ENCODE measurements at places on chromosomes 16 and 17.
A peak's percentile ranks its signal among the peaks of the same experiment; 100 is the strongest.

DNA sequence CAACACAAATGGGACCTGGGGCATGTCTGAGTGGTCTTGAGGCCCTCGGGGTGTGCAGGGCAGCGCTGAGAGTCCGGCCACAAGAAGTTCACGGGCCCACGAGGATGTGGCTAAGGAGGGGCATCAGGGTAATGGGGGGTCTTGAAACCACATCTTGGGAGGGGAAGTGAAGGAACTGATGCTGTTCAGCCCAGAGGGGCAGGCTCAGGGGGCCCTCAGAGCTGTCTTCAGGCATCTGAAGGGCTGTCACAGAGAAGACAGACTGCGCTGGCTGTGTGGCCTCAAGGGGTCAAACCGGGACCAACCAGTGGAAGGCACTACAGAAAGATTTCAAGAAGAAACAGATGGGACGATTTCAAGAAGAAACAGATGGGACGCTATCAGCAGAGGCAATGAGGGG, 45.1 kb downstream of the ZNF423 start:
- DNase-seq, result no peak

- no peak for DNase-seq
These were observed 78.5 kb downstream of the GRIN2A start for GRCh38 chr16:10103700-10104099.

DNA sequence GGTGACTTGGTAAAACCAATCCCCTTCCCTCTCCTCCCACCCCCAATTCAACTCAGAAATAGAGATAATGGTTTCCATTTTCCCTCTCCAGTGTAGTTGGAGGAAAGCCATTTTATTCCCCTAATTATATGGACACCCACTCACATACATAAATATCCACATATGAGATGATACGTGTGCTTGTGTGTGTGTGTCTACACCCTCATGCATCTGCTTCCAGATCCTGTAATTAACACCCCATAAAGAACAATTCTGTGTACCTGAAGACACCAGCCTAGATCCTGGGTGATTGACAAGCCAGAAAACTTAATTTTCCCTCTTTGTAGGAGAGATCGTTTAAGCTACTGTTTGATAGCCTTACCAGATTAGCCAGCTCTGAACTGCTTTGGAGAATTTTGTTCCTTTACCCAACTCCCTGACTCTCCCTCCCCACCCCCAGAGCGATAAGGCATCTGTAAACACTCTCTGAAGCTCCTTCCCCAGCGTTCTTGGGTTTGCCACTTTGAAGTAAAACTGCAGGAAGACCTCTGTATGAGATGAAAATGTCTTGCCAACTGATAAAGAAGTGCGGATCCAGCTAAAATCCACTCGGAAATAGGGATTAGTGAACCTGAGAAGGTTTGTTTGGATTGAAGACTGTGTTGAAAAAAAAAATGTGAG, 175.7 kb downstream of the RGS9 start:
- no peak for DNase-seq

DNA sequence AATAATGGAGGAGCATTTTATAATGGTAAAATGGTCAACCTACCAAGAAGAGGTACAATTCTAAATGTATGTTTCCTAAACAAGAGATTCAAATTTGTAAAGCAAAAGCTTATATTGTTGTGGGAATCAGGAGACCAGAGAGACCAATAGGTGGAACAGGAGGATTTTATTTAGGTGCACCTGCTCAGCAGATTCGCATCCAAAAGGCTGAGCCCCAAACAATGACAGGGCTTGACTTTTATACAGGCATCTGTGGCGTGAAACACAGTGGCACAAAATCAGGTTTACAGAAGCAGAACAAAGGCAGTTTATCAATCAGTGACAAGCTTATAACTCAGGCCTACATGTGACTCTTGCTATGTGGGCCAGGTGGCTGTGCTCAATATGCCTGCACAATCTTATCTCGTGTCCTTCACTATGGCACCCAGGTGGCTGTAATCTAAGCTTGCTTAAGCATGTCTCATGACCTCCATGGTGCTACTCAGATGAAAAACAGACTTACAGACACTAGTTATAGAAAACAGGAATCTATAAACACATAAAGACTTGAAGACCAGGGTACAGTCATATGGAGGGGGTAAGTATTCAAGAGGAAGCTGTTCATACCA, 780.2 kb upstream of the CA10 start:
- DNase-seq, result no peak

- DNase-seq, result no peak
These were observed 9.7 kb downstream of the IRX6 start for GRCh38 chr16:55333684-55334083.

DNA sequence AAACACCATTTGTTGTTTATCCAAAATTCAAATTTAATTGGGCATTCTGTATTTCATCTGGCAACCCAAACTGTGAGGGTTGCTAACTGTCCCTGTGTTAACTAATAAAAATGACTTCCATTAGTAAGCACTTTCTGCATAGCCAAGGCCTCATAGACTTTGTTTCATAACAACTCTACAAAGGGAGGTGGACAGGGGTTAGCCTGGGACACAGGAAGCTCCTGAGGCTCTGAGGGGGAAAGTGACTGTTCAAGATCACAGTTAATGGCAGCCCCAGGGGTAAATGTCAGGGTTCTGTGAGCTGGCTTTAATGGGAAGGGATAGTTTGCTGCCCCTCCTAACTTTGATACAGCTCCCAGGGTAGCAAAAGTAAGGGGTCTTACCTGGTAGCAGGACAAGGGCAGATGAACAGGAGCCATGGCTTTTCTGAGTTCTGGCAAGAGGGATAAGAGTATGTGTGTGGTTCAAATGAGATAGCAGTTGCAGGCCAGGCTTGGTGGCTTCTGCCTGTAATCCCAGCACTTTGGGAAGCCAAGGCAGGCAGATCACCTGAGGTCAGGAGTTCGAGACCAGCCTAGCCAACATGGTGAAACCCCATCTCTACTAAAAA, 2.2 kb downstream of the HEATR9 start:
- no peak for DNase-seq

DNA sequence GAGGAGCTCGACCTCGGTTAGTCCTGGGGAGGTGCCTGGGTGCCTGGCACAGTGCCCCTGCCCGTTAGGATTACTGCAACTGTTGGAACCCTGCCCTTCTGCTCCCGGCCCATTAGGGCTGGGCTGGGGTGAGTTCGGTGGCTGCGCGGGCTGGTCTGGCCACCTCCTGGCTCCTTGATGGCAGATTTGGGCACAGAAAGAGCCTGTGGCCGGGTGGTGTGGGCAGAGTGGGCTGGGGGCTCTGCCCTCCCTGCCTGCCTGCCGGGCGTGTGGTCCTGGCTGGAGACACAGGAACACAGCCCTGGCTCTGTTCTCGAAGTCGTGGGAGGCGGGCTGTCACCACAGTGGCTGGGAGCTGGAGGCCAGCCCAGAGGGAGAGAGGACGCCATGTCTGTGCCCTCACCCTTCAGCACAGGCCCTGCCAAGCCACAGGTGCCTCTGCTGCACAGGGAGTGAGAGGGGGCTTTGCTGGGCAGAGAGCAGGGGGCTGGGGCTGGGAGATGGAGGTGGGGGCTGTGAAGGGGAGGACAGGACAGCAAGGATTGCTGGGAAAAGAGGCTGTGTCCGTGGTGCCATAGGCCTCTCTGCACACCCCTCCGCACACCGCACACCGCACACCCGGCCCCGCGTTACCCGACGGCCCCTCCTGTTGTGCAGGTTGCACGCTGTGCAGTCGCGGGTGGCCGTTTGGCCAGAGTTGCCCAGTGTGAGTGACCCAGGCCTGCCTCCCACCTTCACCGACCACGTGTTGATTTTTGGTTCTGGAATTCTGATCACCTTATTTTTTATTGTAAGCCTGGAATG, 236.6 kb upstream of the GSE1 start:
- no peak for DNase-seq

GRCh38 chr16:1363501-1364041, 11.8 kb downstream of the GNPTG start:
- DNase-seq, result peak; percentile 52

DNA sequence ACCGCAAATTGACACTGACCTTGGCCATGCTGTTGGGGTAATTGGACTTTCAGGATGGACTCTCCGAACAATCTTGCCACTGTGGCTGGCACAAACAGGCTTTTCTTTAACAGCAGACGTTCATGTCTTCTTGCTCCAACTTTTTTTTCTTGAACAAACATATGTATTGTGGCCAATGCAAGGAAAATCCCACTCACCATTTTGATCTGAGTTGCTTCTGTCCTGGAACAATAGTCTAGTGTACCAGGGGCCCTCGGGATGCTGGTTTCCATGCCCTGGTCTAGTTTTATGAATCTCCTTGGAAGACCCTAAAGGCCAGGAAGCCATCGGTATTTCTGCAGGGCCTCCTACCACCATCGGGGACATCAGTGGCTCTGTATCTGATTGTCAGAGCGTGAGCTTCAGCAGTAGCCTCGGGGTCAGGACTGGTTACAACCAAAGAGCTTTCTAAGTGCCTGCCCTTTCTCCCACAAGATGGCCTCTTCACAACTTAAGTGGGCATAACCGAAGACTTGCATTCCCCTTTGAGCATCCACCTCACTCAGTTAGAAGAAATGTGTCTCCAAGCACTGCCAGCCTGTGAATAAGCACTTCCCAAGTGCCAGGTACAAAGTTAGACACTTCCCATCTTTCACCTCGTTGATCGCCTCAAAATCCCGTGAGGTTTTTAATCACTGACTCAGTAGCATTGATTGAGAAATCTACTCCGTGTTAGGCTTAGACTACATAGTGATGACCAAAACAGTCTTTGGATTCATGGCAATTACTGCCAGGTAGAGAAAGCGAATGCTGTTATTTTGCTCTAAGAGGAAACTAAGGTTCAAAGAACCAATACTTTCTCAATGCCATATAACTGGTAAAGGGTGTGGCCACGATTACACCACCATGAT, 87.0 kb upstream of the TBX2 start:
- DNase-seq, result no peak

GRCh38 chr16:83762992-83763358, 44.8 kb upstream of the HSBP1 start:
- DNase-seq, result no peak

GRCh38 chr16:53672461-53672860, 31.2 kb downstream of the RPGRIP1L start:
- DNase-seq, result no peak

DNA sequence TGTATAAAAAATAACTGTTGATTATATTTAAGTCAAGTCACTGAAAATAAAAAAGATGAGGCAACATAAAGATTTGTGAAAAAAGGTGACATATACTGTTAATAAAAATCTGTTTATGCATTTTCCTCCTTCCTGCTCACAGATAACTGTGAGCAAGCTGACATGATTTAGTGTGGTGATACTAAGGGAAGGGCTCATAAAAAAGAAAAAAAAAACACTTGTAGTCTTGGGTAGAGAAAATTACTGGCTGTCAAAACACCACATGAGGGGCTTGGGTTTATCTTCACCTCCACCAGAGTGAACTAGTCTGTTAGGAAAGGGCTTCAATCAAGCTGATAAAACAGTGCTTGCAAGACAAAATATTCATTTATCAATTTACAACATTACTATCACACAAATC, 247.6 kb downstream of the CNTNAP4 start:
- DNase-seq, result no peak

GRCh38 chr17:61307905-61308886, 91.4 kb upstream of the TBX2 start:
- no peak for DNase-seq

GRCh38 chr16:76535-77272, 1.3 kb upstream of the MPG start:
- DNase-seq, result no peak

DNA sequence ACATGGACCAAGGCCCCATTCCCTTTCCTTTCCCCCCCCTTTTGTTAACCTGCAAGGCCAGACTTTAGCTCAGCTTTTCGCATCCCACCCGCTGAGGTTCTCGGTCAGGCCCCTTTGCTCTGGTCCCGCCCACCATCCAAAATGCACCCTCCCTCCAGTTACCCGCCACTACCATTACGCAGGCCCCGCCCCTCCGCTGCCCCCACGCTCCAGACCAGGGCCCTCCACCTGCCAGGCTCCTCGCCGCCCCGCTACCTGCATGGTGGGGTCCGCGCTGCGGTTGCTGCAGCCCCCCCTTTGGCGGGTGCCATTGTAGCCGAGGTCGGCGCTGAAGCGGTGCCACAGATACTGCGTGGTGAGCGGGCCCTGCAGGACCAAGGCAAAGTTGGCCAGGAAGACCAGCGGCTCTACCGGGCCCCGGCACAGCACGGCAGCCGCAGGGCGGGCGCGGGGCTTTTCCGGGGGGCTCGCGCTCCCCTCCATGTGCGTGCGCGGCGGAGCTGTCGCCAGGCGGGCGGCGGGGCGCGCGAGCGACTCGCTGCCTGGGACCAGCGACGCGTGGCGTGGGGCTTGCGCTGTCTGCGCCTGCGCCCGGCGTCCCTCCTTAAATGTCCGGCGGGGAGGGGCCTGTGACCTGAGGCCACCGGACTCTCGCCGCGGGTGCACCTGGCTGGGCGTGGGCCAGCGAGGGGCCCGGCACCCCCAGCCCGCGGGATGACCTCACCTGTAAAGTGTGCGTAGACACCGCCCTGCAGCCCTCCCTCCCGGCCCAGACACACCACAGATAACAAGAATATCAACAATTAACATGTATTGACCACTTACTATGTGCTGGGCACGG, at the start of gene SLC46A1:
TSS of gene SLC46A1 (minus strand) at position 581 of the 841 bp plus-strand sequence. CDS start at position 483, 98 bp downstream.
- peak; percentile 41 for DNase-seq

GRCh38 chr16:7351610-7352510, 19.2 kb downstream of the RBFOX1 start:
- DNase-seq, result no peak

DNA sequence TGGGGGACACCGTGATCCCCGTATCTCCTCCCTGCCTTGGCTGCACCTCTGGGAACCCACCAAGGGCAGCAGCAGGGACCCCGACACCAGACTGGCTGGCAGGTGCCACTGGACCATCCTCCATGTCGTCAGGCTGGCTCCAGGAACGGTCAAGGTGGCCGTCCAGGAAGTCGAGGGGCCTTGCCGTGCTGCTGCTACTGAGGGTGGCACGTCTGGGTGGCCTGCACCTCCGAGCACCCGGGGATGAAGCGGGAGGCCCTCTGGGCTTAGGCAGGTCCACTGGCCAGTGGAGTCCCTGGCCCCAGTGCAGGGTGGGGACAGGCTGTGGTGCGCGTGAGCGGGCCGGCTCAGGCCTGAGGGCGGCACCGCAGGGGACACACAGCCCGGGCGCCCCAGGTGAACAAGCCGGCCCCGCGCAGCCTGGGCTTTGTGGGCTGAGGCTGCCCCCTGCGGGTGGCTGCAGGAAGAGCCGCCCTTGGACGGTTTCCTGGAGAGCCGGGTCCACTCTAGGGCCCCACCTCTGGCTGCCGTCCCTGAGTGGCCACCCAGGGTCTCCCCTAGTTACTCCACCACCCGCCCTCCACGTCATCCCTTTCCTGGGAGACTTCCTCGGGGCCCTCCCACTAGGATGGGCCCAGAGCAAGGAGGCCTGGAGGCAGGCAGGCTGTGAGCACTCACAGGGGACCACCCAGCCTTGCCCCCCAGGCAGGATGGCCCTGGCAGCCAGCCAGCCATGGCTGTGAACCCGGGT, 42.8 kb upstream of the ZC3H18 start:
- peak; percentile 45 for DNase-seq

DNA sequence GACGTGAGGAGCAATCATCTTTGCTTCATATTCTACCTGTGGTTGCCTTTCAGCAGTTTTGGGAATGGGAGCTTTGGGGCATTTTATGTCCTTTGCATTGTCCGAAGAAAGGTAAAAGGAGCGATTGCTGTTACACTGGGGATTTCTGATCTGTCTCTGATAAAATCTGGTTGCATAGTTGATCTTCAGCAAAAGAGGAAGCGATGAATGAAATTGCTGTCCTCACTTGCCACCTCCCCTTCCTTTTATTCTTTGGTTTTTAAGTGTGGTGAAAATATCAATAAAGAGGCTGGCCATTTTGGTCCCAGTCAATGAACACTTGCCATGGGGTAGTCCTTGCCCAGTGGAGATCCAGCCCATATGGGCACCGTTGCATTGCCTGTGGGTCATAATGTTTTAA, 236.8 kb downstream of the MSI2 start:
- no peak for DNase-seq

- DNase-seq, result no peak
These were observed 59.8 kb downstream of the BANP start for GRCh38 chr16:88010968-88011483.

All from stimulated activated CD4-positive, alpha-beta T cell treated with anti-CD3 and anti-CD28 coated beads, TNF-alpha, amount 100 ng/mL, for 4 hours (primary cell).